ENCODE measurements at places on chromosomes 3 and 15.
A peak's percentile ranks its signal among the peaks of the same experiment; 100 is the strongest.

- DNase-seq, result no peak
Observed at GRCh38 chr3:99313485-99313884, 324.9 kb upstream of the COL8A1 start.

DNA sequence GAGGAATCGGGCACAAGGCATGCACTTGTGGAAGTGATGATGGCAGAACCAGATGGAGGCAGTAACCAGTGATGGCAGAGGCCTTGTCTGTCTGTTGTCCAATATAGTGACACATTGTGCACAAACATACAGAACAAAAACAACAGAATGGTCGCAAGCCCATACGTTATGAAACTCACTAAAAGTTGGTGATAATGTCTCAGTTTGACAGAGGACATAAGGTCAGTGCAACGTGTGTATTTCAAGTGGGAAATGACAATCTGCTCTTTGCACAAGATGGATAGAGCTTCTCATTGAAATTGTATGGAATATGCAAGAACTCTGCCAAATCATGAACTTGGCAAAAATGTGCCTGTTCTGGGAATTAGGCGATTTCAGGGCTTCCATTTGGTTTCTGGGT lies 169.2 kb downstream of the EPHB1 start:
- DNase-seq, result no peak

DNA sequence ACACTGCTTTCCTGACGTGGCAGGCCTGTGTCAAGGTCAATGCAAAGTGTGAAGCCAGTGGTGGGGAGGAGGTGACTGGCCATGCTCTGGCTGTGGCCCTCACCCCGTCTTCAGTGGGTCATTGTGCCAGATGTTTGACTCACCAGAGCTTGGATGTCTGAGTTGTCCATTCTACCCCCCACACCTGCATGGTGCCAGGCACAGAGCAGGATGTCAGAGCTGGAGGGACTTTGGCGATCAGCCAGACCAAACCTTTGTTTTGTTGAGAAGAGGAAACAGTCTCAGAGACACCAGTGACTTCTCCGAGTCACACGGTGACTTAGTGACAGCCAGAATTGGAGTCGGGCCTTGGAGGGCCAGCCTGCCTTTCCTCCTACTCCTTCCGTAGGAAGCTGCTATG lies 49.5 kb downstream of the SMAD6 start:
- DNase-seq, result no peak

- no peak for DNase-seq
Observed at GRCh38 chr3:118098827-118099226, 935.8 kb downstream of the IGSF11 start.

DNA sequence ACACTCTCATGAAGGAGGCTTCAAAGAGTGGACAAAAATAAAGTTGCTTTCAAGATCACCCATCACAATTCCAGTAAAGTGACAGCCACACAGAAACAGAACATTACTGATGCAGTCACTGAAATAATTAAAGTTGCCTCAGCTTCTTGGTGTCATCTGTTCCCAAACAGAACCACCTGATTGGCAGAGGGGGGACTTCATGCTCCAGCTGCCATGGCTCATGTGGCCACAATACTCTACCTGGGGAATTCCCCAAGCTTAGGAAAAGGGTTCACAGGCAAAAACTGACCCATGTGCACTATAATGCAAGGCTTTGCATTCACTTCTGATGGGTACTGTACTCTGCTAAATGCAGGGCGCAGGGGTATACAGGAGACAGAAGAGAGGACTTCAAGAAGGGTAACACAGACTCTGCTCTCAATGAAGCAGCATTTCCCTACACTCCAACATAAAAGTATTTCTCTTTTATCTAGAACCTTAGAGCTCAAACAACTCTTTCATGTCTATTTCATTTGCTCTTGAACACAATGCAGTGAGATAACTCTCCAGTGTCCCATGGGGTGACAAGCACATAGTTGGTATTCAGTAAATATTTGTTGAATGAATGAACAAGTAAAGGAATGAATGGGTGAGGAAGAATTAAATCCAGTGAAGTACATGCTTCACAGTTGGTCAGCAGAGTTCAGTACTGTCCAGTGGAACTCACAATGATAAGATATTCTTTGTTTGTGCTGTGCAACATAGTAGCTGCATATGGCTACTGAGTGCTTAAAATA lies 8.6 kb upstream of the CTNNB1 start:
- DNase-seq, result no peak

- no peak for DNase-seq
Observed at GRCh38 chr3:47732143-47732542, 49.5 kb downstream of the SMARCC1 start.

GRCh38 chr3:15345066-15345607 lies 12.8 kb upstream of the SH3BP5 start:
- DNase-seq, result no peak

- DNase-seq, result no peak
Observed at GRCh38 chr3:169686874-169687273, 23.4 kb upstream of the MECOM start.

DNA sequence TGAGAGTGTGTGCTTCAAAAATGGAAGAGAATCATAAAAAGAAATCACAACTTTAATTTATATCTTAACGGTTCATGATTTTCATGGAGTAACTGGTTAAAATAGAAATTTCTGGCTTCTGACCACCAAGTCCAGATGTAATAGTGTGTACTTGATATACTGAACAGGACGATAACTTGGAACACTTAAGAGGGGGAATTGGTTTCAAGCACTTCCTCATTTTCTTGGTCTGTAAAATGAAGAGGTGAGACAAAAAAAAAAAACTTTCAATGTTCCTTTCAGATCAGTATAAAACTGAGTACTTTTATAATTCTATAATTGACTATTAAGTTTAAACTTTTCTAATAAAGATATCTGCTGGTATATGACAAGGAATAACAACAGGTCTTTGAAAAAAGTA lies 64.0 kb upstream of the TRA2B start:
- DNase-seq, result no peak

DNA sequence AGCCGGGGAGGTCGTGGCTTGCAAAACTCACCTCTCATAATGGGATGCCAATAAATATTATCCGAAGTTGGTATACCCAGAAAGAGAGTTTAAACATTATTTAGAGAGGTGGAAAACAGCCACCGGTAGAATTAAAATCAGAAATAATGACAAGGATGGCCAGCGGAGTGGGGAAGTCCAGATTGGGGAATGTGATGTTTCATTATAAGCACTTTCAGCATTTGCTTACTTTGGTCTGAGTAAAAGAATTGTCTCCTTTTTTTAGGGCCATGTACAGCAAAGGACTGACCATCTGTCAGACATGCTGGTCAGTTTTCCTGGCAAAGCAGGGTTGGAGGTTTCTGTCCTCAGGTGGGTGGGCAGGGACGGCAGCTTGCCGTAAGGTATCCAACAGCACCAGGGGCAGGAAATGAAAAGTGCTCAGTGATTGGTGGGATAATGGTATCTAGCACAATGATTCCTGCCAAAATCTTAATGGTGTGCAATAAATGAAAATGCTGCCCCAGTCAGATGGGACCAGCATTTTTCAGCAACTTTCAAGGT lies 24.3 kb downstream of the APBA2 start:
- DNase-seq, result no peak

DNA sequence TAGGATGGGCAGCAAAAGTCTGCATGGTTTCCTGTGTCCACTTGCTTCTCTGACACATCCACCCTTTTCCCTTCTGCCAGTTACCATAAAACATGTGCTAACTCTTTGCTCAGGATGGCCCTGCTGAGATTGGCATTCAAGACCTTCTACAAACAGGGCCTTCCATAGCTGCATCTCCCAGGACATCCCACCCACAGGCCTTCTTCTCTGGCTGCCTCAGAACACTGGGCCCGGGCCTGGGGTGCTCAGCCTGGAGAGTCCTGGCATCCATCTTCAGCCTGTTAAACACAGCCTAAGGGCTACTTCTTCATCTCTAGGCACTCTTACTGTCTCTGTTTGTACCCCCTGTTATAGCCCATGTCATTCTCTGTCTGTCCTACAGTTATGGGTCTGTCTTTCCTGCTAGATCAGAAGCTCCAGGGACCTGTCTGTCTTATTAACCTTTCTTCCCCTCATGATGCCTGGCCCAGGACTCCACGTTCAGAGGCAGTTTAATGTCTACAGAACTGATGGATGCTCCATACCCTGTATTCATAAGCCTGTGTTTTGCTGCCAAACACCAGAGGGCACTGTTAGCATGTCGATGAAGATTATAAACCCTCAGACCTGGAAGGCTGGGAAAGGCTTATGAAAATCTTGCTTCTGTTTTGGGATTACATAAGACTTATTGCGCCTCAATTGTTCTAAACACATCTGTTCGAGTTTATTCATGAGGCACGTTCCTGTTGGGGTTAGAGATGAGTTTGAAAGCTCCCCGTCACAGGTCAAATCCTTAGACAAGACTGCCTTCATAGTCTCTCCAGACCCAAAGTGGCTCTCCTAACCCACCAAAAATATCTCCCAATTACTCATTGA lies 16.5 kb downstream of the SEMA3G start:
- DNase-seq, result peak; percentile 78

GRCh38 chr3:182257361-182257760 lies 535.9 kb upstream of the ATP11B start:
- no peak for DNase-seq

- peak; percentile 33 for DNase-seq
Observed at GRCh38 chr3:8451696-8452095, 49.9 kb upstream of the LMCD1 start.

GRCh38 chr3:101065962-101066361 lies 72.7 kb upstream of the ABI3BP start:
- peak; percentile 76 for DNase-seq

- DNase-seq, result no peak
Observed at GRCh38 chr3:185152410-185153170, at the start of gene C3orf70. Gene C3orf70, minus strand, starts transcription at chr3:185153060. Its CDS starts 237 bp downstream, at chr3:185152823.

DNA sequence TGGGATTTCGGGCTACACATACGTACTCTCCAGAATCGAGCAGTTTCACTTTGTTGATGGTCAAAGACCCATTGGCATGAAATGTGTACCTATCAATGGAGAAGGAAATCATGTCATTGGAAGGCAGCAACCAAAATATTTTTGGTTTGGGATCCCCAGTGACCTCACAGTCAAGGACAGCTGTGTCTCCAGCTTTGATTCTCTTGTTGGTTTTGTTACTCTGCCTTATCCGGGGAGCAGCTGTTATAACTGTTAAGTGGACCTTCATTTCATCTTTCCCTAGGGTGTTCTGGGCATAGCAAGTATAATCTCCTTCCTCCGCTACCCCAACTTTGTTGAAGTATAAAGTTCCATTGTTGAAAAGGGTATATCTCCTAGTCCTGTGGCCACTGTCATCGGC lies 23.0 kb downstream of the IGSF10 start:
- DNase-seq, result no peak

- no peak for DNase-seq
Observed at GRCh38 chr15:38275959-38276358, 23.3 kb downstream of the SPRED1 start.

DNA sequence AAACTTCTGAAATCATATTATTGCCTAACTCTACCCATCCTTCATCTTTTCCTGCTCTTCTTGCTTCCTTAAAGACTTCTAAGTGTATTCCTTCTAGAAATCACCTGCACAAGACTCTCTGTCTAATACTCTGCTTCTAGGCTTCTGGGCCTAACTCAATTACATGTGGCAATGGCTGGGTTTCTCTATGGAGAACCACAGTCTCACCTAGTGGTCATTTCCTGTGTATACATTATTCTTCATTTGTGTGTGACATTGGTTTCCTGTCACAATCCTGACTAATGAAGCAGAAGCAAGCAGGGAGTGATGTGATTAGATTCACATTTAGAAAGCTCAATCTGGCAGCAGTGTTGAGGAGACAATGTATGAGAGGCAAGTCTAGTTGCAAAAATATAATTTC lies 16.9 kb upstream of the CLDN1 start:
- DNase-seq, result no peak

GRCh38 chr3:179541596-179541995 lies 21.1 kb upstream of the ACTL6A start:
- DNase-seq, result no peak

- no peak for DNase-seq
Observed at GRCh38 chr15:54046093-54046492, 67.9 kb downstream of the UNC13C start.

GRCh38 chr15:25671132-25671531 lies 192.0 kb downstream of the ATP10A start:
- DNase-seq, result no peak
